ENCODE measurements at places on chromosomes 7 and 10. TPM values are rescaled to one million over a fixed set of nuclear protein-coding genes. Genes with fewer than 3 reads are reported as not detected.

The NPSR1 gene
- total RNA-seq = not detected

The COL17A1 gene
- total RNA-seq = 0.29 TPM

The NUP42 gene
- 31.6 TPM for total RNA-seq

The PLCE1 gene
- 17.7 TPM for total RNA-seq

The UNCX gene
- total RNA-seq = not detected

The EDRF1 gene
- total RNA-seq = 15.1 TPM

The BAIAP2L1 gene
- 2.5 TPM for total RNA-seq

The GNGT1 gene
- not detected for total RNA-seq

The TYW1B gene
- 1.2 TPM for total RNA-seq

GRCh38 chr10:44306147-44306710 is 78.7 kb downstream of the CXCL12 start:
- DNase-seq = peak; percentile 64

- DNase-seq = peak; percentile 94
Observed at GRCh38 chr10:62582804-62583208, 208.6 kb downstream of the ZNF365 start.

DNA sequence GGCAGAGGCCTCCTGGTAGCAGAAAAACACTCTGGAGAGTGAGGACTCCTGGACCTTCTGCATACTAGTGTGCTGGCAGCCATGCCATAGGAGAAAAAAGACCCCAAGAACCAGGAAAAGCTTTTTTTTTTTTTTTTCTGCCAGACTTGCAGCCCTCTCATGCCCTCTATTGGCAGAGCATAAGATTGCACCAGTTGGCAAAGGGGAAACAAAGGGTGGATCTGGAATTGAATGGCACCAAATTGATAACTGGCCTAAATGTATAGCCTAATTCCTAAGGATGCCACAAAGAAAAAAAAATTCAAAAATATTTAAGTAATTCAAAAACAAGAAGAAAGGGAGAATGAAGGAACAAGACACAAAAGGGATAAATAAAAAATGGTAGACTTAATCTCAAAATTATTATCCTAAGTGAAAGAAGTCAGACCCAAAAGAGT is 112.5 kb upstream of the GHITM start:
- DNase-seq = peak; percentile 60

DNA sequence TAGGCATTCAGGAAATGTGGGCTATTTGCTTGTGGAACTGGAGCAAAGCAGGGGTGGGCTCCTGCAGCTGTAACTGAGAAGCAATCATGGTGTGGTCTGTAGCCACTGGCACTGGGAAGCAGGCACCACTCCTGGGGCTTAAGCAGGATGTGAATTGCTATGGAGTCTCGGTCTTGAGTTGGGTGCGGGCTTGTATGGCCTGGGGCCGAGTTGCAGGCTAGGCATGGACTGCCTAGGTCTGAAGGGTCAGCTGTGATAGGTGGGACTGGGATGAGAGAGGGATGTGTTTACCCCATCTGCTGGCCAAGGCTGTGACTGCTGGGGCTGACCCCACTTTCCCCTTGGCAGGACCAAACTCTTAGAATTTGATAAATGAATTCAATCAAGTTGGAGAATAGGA is 43.0 kb downstream of the ADCY1 start:
- DNase-seq = no peak

- DNase-seq = no peak
Observed at GRCh38 chr7:138881579-138882188, 83.7 kb upstream of the ATP6V0A4 start.

- no peak for DNase-seq
Observed at GRCh38 chr7:18864967-18865366, 252.5 kb downstream of the TWIST1 start.

- DNase-seq = no peak
Observed at GRCh38 chr10:127953876-127954275, 47.0 kb downstream of the PTPRE start.

DNA sequence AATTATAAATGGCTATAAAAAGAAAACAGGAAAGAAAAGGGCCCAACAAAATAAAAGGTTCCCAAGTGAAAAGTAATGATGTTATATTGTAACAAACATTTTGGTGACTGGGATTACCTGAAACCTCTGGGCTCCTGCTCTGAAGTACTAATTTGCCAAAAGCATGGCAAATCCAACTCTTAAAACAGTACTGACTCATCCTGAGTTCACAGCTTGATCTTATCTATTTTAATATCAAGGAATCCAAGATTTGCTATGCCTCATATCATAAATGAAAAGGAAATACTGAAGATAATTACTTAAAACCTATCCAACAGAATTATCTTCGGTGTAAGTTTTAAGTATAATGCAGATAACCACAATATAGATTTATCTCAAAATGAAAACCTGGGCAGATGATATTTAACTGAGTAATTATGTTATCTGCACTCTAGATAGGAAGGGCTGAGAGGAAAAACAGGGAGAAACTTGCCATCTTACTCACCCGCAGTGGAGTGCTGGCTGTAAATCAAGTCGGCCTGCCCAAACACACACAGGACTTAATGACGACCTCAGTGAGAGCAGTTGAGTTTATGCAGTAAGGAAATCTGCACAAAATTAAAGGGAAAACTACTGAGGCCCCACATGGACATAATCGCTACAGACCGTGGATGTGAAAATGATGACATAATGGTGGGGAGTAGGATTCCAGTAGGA is 48.4 kb downstream of the MPP7 start:
- no peak for DNase-seq

DNA sequence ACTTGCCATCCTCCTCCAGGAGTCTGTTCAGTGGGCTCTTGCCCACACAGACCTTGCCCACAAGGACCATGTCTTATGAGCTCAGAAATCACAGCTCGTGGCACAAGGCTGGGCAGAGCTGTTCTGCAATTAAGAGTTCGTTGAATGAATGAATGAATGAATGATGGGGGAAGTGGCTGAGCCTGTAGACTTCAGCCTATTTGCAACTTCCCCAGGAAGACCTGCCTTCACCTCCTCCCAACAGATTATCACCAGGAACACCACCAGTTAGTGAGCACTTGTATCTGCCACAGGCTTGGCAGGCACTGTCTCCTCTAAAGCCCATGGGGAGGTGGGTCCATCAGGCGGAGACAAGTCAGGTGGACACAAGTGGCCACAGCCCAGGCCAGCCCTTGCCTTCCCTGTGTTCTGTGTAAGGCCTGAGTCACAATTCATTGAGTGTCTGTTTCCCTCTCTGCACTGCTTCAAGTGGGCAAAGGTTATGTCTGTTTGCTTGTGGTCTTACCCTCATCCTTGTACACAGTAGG is 1.8 kb upstream of the FGF8 start:
- DNase-seq = no peak

DNA sequence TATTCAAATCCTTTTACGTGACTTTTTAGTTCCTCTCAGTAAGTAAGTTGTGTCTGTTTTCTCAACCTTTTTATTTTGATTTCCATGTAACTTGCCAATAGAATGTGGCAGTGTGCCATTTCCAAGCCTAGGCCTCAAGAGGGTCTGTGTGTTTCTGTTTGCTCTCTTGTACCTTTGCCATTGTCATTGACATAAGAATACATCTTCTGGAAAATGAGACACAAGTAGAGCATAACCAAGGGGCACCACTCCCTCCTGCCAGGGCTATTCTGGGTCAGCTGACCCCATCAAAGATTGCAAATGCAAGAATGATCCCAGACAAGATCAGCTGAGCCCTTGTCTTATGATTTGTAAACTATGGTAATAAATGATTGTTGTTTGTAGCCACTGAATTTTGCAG is 524.0 kb downstream of the IPMK start:
- DNase-seq = no peak

DNA sequence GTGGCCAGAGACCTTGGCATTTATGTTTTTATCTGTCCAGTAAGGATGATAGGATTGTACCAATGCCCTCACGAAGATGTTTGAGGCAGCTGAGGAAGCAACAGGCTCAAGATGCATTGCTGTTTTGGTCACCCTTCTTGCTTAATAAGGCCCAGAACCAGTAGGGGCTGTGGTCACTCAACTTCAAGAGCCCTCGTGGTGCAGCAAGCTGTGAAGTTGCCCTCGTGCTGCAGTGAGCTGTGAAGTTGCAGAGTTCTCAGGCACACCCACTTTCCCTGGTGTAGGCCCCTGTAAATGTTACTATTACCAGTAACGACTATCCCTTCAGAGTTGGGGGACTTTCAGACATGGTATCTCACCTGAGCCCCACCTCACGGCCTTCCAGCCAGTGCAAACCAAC is 207.6 kb upstream of the LYZL1 start:
- no peak for DNase-seq

DNA sequence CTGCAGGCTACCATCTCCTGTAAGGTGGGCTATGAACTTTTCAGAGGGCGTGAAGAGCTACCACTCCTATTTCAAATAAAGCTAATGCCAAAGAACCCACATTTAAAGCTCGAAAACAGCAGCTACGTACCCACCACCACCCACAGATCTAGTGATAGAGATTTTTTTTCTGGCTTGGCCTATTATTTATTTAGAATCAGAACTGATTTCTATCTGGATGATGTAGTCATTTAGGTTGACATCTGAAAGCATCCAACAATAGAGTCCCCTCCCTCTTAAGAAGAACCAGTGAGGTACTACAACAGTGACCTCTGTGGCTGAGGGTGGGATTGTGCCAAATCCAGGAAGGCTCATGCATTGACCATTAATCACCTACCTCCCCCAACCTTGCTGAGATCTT is 113.8 kb upstream of the ADO start:
- DNase-seq = no peak

GRCh38 chr7:101319401-101319800 is 2.2 kb downstream of the IFT22 start:
- DNase-seq = no peak
